Upper lobe of left lung (tissue), 6 donors: ENCODE measurements at places on chromosomes 13 and 19. TPM values are rescaled to one million over a fixed set of nuclear protein-coding genes. Genes with fewer than 3 reads are reported as not detected.

CCDC194 gene
- 2.1 TPM for total RNA-seq

NPHS1 gene
- not detected for total RNA-seq

FGF9 gene
- total RNA-seq, result not detected

DUS3L gene
- total RNA-seq, result 41.9 TPM

SLC27A5 gene
- 12.2 TPM for total RNA-seq

HSD17B14 gene
- 35.4 TPM for total RNA-seq

GGN gene
- 0.44 TPM for total RNA-seq

CRX gene
- not detected for total RNA-seq

ZNF580 gene
- 28.8 TPM for total RNA-seq

ZNF780B gene
- total RNA-seq, result 50.3 TPM

WIZ gene
- total RNA-seq, result 112 TPM

NEK3 gene
- total RNA-seq, result 7.8 TPM

SULT2A1 gene
- not detected for total RNA-seq

ZNF571 gene
- 0.89 TPM for total RNA-seq

ZNF45 gene
- total RNA-seq, result 11.3 TPM

SIGLEC9 gene
- 27.8 TPM for total RNA-seq

UBL3 gene
- total RNA-seq, result 37.2 TPM

GRIN2D gene
- 0.92 TPM for total RNA-seq

SPC24 gene
- 2.1 TPM for total RNA-seq

ZNF560 gene
- total RNA-seq, result not detected

GGACT gene
- total RNA-seq, result 4.2 TPM

FPR2 gene
- 9.1 TPM for total RNA-seq

ONECUT3 gene
- total RNA-seq, result not detected

PPP2R1A gene
- total RNA-seq, result 186 TPM

BORCS8 gene
- total RNA-seq, result 55.5 TPM

ZNF317 gene
- 28.7 TPM for total RNA-seq

CELF5 gene
- total RNA-seq, result 0.49 TPM

CEACAM16 gene
- total RNA-seq, result not detected

CYP4F2 gene
- total RNA-seq, result 0.23 TPM

FXYD7 gene
- total RNA-seq, result 0.34 TPM

LINGO3 gene
- total RNA-seq, result 0.17 TPM

MUC16 gene
- total RNA-seq, result 8.4 TPM

SERTM1 gene
- 7.3 TPM for total RNA-seq

ZNF426 gene
- 11.7 TPM for total RNA-seq

ZNF345 gene
- 4.8 TPM for total RNA-seq

MARK4 gene
- 40.9 TPM for total RNA-seq

FFAR3 gene
- total RNA-seq, result not detected

CGB3 gene
- total RNA-seq, result not detected

ZNF570 gene
- 5.8 TPM for total RNA-seq

ZNF701 gene
- total RNA-seq, result 14.7 TPM

RGS9BP gene
- 7.3 TPM for total RNA-seq

KLHL1 gene
- total RNA-seq, result not detected

ZNF575 gene
- 1.9 TPM for total RNA-seq

ETV2 gene
- not detected for total RNA-seq

ZFP30 gene
- total RNA-seq, result 11.7 TPM

CNFN gene
- 0.94 TPM for total RNA-seq

ING1 gene
- total RNA-seq, result 18.7 TPM

SEMA6B gene
- total RNA-seq, result 17.9 TPM

PCDH9 gene
- 8.7 TPM for total RNA-seq

PABPC3 gene
- total RNA-seq, result not detected

CYP2F1 gene
- 0.61 TPM for total RNA-seq

NXNL1 gene
- total RNA-seq, result not detected

SHANK1 gene
- total RNA-seq, result not detected

ZNF439 gene
- 27.2 TPM for total RNA-seq

RNF225 gene
- total RNA-seq, result 5.2 TPM

BCL3 gene
- 89.8 TPM for total RNA-seq

PLPP2 gene
- 7.1 TPM for total RNA-seq

FCER2 gene
- not detected for total RNA-seq

KIRREL2 gene
- total RNA-seq, result not detected
